ENCODE measurements at places on chromosomes 3 and 15. TPM values are rescaled to one million over a fixed set of nuclear protein-coding genes. Genes with fewer than 3 reads are reported as not detected.

KIF7 gene
- 1.00 TPM for total RNA-seq

BSN gene
- 0.39 TPM for total RNA-seq

DNA sequence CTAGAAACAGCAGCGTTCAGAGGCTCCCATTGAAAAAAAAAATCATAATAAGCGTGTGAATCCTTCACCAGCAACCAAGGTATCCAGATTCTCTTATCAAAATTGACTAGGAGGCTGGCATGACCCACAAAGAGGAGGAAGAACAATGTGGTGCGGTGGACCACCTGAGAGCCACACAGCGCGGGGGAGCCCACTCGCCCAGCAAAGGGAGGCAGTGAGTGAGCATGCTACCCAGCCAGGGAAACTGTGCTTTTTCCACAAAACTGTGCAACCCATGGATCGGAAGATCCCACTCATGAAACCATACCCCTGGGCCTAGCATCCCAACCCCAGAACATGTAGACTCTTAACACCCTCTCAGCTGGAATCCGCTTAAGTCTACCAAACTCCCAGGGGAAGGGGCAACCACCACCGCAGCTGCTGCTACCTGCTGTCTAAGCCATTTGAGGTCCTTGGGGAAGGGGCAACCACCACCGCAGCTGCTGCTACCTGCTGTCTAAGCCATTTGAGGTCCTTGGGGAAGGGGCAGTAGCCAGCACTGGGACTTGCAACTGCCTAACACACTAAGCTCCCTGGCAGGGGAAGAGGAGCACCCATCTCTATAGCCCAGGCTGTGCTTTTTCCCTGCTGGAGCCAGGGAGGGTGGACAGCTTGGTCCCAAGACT, 102.8 kb upstream of the CLDN18 start:
- H3K27ac ChIP-seq: no peak overlapping the region
- no peak for DNase-seq
- no peaks in the 10 kb centered on the region for H3K27me3 ChIP-seq
- no peak overlapping the region for H3K4me3 ChIP-seq
- H3K4me1 ChIP-seq: no peaks in the 10 kb centered on the region
- no peaks in the 10 kb centered on the region for H3K36me3 ChIP-seq

PLA1A gene
- not detected for total RNA-seq

- H3K27ac ChIP-seq: peak overlapping the region; percentile 70
- H3K4me3 ChIP-seq: peak overlapping the region; percentile 98
- peak; percentile 89 for DNase-seq
- peaks cover 25% of the 10 kb centered on the region for H3K4me1 ChIP-seq
Observed at GRCh38 chr15:75455424-75455981, 4.0 kb upstream of the SIN3A start.

DNA sequence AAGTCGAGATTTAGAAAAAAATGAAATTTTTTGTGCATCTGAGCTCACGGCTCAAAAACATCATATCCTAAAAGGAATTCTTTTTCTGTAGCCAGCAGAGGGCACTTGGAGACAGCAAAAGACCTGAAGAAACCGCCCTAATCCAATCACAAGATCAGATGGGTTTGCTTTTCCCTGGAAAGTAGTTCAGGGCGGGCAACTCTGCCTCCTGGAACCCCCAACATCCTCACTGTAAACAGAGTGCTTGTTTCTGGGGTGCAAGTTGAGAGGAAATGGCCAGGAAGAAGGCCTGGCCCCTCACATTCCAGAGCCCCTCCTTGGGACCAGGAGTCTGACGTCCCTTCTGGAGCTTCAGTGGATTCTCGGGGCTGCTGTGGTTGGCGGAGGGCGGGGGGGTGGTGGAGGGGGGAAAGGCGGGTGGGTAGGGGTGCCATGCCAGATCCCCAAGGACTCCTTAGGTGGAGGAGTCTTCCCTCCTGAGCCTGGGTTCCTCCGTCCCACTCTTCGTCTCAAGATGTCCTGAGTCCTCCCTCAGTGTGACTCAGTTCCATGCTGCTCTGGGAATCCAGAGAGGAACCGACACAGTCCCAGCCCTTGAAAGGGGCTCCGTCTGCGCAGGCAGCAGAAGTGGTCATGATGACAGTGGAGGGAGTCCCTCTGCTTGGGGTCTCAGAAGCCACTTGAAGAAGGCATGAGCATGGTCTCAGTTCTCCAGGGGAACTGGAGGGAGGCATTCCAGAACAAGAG, 35.9 kb downstream of the CCK start:
- H3K27me3 ChIP-seq: peaks cover 11% of the 10 kb centered on the region
- H3K36me3 ChIP-seq: peaks cover 4% of the 10 kb centered on the region
- no peak overlapping the region for H3K27ac ChIP-seq
- no peak overlapping the region for H3K4me3 ChIP-seq

DNA sequence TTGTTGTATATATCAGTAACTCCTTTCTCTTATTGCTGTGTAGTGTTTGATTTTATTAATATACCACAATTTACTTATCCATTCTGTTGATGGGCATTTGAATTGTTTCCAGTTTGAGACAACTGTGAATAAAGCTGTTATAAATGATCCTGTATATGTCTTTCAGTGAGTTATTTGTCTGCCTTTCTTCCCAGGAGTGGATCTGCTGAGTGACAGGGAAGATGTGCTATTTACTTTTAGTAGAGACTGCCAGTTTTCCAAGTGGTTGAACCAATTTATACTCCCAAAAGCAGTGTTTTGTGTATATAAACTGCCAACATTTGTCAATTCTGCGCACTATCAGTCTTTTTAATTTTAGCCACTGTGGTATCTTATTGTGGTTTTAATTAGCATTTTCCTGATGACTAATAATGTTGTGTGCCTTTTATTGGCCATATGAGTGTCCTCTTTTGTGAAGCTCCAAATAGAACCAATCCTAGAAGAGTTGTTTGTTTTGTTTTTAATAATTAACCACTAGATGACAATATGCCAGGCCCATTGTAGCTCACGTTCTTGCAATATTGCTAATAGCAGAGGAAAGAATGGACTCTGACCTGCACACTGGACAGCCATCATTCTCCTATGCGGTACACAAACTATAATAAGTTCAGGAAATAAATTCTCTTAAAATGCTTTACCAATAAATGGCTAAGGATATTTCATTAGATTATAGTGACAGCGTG, 25.3 kb downstream of the TRANK1 start:
- peak overlapping the region; percentile 5 for H3K27ac ChIP-seq
- H3K27me3 ChIP-seq: no peaks in the 10 kb centered on the region
- peaks cover 16% of the 10 kb centered on the region for H3K4me1 ChIP-seq

- DNase-seq: no peak
- no peaks in the 10 kb centered on the region for H3K4me1 ChIP-seq
- no peak overlapping the region for H3K4me3 ChIP-seq
- no peaks in the 10 kb centered on the region for H3K27me3 ChIP-seq
- H3K27ac ChIP-seq: no peak overlapping the region
- H3K36me3 ChIP-seq: no peaks in the 10 kb centered on the region
Observed at GRCh38 chr3:117565777-117566176, 856.2 kb downstream of the TUSC7 start.

- peaks cover 8% of the 10 kb centered on the region for H3K27me3 ChIP-seq
- H3K4me1 ChIP-seq: no peaks in the 10 kb centered on the region
- H3K36me3 ChIP-seq: peaks cover 9% of the 10 kb centered on the region
- no peak for DNase-seq
Observed at GRCh38 chr3:10635446-10636076, 130.2 kb upstream of the ATP2B2 start.

- H3K27ac ChIP-seq: peak overlapping the region; percentile 98
- DNase-seq: no peak
- no peak overlapping the region for H3K4me3 ChIP-seq
- H3K4me1 ChIP-seq: peaks cover 51% of the 10 kb centered on the region
Observed at GRCh38 chr15:90820481-90820880, 47.9 kb upstream of the FURIN start.

GRCh38 chr3:105365081-105365390, 1.7 kb upstream of the ALCAM start:
- H3K27ac ChIP-seq: no peak overlapping the region
- peak overlapping the region; percentile 40 for H3K4me3 ChIP-seq
- H3K36me3 ChIP-seq: no peaks in the 10 kb centered on the region
- no peak for DNase-seq

DUOXA1 gene
- not detected for total RNA-seq

All from natural killer cell treated with Interleukin-12 subunit alpha and Interleukin-12 subunit beta and Interleukin-15 and Interleukin-18, amount 100 ng/mL, for 72 hours (primary cell).